Large intestine (tissue), 12 donors: ENCODE measurements at places on chromosomes 16 and 17. TPM values are rescaled to one million over a fixed set of nuclear protein-coding genes. Genes with fewer than 3 reads are reported as not detected.

GRCh38 chr17:73262676-73263642, 1.3 kb upstream of the CPSF4L start:
- DNase-seq: no peak

GRCh38 chr16:75899163-75899562, 172.9 kb upstream of the CPHXL start:
- DNase-seq: no peak

The KRT16 gene
- not detected for polyA plus RNA-seq

The CLEC3A gene
- polyA plus RNA-seq: 0.36 TPM

The OR4D1 gene
- polyA plus RNA-seq: 0.01 TPM
